ENCODE measurements at places on chromosomes 11 and 22.

DNA sequence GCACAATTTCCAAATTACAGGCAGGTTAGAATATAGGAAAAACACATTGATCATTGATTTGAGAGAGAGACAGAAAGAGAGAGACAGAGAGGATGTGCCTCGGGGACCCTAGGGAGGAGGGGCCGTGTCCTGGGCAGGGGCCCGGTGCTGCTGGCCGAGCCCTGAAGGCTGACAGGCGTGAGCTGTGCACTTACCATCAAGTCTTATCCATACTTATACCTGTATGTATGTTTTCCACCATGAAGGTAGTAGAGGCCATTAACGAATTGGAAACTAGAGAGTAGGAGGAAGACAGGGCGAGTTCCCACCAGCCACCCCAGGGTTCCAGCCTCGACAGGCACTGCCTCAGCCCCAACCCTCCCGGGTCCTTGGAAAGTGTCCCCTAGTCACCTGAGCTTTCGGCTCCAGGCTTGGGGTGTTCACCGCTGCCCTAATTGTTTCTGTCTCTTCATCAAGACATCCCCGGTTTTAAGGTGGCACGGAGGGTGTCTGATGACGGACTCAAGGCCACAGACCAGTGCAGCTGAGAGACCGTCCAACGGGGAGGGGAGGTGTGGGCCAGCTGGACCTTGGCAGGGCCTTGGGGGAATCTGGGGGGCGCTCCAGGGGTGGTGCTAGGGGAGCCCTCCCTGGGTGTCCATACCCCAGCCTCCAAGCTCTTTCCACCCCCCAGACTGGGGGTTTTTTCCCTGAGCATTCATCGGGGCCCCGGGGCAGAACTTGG, 431.3 kb downstream of the TBC1D22A start:
- DNase-seq = no peak

DNA sequence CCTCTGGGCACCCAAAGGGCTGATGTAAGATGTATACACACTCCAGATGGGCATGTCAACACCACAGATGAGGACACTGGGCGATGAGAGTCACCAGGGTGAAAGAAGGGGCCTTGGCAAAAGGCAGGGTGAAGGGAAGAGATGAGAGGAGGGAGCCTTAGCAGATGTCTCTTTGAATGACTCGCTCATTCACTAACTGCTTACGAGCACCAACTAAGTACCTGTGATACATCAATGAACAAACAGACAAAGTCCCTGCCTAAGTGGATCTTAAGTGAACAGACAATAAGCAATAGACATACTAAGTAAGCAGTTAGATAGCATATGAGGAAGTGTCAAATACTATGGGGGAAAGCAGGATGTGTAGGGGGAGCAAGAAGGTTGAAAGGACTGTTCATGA, 7.5 kb downstream of the ME3 start:
- DNase-seq = no peak

DNA sequence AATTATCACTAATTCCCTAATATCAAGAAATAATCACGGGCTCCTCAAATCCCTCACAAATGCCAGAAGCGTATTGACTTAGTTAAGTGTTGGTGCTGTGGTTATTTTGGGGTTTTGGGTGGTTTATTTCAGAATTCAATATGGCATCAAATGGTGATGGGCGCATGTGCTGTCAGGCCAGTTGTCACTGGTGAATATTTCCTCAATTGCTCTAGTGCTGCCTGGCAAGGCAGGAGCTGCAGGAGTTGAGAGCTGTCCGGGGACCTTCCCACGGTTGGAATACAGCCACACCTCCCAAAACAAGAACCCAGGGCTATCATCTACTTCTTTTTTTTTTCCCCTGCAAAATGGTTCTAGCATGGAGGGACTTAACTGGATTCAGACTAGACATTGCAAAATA, 10.3 kb downstream of the IGLL5 start:
- DNase-seq = no peak

DNA sequence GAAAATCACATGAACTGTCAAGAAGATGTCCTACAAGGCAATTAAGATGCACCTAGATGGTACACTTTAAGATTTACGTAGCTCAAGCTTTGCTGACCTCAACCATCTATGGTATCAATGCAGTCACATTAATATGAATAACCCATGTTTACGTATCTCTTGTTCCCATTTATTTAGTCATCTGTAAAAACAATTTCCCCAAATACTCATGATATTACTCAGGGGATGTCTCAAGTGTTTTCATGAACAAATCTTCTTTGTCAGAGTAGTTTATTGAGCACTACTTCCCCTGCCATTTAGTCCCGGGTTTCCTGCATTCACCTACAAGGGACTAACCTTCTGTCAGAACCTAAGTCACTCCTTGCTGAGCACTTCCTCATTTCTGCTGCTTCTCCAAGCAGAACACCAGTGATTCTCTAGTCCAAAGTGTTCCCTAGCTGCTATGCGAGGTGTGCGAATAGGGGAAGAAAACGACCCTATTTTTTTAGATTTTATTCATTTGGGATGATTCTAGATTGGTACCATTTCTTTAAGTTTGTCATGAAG, 554.3 kb upstream of the LRRC4C start:
- no peak for DNase-seq

DNA sequence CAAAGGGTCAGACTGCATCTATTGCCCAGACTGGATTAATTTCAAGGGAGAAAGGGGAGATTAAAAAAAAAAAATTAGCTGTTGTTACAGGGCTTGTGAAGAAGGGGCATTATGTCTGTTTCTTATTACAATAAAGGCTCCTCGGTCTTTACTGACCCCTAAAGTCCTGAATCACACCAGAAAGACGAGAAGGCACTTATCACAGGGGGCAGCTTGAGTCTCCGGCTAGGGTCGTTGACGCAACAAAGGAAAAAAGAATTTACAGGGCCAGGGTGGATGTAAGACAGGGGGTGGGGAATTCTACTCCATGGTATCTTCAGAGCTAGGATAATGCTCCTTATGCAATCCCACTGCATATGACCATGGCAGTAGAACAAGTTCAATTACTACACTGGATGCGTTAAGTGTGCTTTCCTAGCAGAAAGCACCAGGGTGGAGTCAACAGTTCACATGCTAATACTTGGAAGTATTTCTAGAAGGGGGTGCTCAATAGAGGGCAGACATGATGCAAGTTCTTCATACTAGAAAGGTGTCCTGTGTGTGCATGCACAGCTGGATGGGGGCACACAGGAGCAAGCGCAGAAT, 16.5 kb downstream of the DDX17 start:
- no peak for DNase-seq

DNA sequence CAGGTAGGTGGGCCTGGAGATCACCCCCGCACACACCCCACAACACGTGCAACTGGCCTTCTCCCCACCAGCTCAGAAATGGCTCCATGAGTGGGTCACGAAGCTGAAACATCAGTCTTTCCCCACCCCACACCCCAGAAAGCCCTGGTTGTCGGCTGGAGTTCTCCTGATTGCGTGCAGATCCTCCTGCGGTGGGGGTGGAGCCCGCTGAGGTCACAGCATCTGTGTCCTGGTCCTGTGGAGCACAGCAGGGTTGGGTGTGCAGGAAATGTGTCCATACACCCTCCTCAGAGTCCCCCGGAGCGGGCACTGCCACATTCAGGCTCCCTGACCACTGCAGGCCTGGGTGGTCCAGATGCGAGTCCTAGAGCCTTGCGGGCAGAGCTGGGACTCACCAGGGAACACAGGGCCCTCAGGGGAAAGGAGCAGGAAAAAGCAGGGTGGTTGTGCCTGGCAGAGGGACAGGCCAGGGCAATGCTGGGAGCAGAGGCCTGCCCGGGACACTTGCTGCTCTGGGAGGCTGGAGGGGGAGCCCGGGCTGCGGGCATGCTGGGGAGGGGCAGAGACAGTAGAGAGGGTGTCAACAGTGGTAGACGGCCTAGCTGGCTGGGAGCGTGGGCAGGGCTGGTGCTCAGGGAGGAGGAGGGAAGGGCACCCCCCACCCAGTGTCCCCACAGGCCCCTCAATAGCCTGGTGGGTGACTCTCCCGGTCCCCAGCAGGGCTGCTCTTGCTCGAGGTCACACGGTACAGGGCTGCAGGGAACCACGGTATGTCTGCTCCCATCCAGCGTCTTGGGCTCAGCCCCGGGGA, 42.4 kb upstream of the PPARA start:
- no peak for DNase-seq

DNA sequence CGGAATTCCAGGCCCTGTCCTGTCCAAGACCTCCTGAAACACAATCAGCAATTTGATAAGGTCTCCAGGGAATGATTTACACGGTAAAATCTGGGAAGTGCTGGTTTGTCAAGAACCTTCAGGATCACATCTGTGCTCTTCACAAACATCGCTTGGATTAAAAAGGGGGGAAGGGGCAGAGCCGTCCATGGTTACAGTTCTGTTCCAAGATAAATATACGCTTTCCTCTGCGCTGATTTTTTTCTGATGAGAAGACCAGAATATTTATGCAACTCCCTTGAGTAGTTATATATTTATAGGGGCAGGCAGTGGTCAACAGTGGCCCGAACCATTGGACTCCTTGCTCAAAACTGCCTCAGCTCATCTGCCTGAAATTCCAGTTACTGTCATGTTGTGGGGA, 9.2 kb upstream of the APOL5 start:
- no peak for DNase-seq

DNA sequence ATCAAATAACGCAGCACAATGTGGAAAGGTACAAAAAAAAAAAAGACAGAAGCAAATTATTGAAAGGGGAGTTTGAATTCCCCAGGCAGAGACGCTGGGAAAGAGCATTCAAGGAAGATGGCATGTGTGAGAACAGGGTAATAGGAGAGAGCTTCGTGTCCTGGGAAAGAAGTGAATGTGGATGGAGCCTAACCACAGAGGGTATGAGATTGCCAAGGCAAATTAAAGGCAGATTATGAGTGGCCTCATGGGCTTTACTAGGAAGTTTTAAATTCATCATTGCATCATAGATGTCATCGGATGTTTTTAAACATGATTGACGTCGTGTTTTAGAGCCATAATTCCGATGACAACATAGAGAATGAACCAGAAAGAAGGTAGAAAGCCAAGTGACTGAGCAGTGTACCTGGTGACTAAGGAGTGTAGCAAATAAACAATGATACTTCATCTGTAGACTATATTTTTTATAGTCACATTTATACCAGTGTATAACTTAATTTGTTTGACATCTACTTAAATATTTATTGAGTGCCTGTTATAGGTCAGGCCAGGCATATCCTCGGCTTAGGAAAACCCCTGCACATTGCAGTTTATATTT, 151.4 kb downstream of the MSANTD4 start:
- DNase-seq = no peak

- DNase-seq = no peak
These were observed 19.4 kb downstream of the SUSD2 start for GRCh38 chr22:24200619-24201212.

DNA sequence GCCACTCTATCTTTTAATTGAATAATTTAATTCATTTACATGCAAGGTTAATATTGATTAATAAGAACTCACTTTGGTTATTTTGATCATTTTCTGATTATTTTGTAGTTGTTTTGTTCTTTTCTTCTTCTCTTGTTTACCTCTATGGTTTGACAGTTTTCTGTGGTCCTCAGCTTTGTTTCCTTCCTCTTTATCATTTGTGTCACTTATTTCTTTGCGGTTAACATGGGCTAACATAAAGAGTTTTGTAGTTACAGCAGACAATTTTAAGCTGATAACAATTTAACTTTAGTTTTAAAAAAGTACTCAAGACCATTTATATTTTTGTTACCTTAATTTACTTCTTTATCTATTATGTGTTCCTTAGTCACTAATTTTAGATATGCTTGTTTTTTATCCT, 1032.8 kb upstream of the RAG2 start:
- no peak for DNase-seq

DNA sequence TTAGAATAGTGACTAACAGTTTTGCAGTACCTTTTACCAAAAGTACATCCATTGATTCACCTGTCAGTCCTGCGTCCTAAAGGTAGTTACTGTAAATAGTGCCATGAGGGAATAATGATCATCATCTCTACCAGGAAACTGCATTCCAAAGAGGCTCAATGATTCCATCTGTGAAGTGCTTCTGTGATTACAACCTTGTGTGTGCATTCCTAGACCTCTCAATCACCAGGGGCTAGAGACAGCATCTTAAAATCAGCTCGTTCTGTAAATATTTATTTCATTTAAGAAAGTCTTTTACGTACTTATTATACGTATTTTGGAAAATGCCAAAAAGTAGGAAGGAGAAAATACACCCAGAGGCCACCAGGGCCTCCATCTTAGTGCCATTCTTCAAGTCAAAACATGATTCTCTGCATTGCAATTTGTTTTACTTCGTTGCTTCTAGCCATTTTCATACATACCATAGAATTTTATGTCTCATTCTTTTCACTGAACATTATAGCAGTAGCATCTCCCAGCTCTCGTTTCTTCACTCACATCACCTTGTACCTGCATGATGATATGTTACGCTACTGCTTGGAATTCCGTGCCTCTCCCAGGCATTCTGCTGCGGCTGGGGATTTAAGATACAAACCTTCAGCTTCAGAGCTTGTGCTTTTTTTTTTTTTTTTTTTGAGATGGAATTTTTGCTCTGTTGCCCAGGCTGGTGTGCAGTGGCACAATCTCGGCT, 117.0 kb downstream of the SEZ6L start:
- DNase-seq = no peak
